ENCODE measurements at places on chromosomes 6 and 20. TPM values are rescaled to one million over a fixed set of nuclear protein-coding genes. Genes with fewer than 3 reads are reported as not detected.

The UBE3D gene
- 2.3 TPM for polyA plus RNA-seq

The LY86 gene
- 0.51 TPM for polyA plus RNA-seq

The HLA-G gene
- 0.12 TPM for polyA plus RNA-seq

The PGC gene
- 1.6 TPM for polyA plus RNA-seq

The PTGIS gene
- polyA plus RNA-seq, result 3.5 TPM

The SIRT5 gene
- polyA plus RNA-seq, result 5.5 TPM

The FOXS1 gene
- 0.35 TPM for polyA plus RNA-seq

The NNAT gene
- 3.8 TPM for polyA plus RNA-seq

The RGL2 gene
- 134 TPM for polyA plus RNA-seq
